ENCODE measurements at places on chromosomes 1 and 21.

- DNase-seq: no peak
Observed at GRCh38 chr1:228980232-228980937, 245.1 kb downstream of the RHOU start.

GRCh38 chr1:94580367-94581115 lies 39.0 kb upstream of the F3 start:
- no peak for DNase-seq

DNA sequence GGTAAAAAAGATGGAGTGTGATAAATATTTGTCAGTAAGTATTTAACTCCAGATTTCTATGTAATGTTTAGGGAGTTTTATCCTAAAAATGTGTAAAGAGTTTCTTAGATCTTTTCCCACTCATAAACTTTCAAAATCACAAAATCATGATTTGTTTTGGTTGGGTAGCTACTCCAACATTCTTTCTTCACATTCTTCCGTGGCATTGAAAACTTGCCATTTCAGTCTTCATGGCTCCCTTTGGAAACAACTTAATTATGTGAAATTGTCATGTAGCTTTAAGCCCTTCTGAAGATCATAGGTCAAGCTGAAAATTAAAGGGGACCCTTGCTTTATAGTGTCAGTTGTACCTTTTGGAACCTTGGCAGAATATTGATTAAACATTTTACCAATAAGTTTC lies 73.2 kb downstream of the ADGRL2 start:
- no peak for DNase-seq

DNA sequence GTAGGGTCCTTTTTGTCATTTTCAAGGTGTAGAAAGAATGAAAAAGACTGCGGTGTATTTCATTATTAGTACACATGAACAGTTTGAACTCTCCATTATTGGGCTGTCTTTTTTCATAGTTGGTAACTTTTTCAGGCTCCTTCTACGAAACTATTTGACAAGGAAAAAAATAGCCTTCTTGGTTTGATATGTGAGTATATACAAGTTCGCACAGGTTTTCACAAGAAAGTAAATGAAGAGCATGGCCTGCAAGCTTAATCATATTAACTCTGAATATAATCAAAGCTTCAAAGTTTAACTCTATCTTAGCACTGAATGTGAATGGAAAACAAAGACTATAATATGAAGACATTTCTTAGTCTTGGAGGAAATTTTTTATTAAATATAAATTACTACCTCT lies 290.0 kb upstream of the ADGRL2 start:
- no peak for DNase-seq

DNA sequence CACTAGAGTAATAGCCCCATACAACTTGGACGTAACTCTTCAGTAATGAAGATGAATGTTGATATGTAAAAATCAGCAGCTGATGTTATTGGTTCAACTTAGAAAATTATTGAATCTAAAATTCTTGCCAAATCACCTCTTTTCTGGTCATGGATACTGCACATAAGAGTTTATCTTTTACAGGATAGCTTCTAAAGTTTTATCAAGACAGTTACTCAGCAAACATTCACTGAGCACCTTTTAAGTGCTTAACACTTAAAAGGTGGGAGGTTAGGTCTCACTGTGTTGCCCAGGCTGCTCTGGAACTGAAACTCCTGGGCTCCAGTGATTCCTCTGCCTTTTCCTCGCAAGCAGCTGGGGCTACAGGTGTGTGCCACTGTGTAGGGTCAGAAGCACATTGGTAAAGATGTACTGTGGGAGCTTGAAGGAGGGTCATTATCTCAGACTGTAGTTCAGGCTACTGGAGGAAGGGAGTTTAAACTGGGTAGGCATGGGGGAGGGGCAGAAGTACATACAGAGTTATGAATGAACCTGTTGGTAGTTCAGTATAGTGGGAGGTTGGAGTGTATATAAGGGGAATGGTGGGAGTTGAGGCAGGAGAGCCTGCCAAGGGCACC lies 2.0 kb downstream of the MPZL1 start:
- no peak for DNase-seq

- DNase-seq: no peak
Observed at GRCh38 chr21:45573452-45574035, 31.3 kb upstream of the SLC19A1 start.

- DNase-seq: no peak
Observed at GRCh38 chr1:57620605-57621004, 196.7 kb upstream of the DAB1 start.

DNA sequence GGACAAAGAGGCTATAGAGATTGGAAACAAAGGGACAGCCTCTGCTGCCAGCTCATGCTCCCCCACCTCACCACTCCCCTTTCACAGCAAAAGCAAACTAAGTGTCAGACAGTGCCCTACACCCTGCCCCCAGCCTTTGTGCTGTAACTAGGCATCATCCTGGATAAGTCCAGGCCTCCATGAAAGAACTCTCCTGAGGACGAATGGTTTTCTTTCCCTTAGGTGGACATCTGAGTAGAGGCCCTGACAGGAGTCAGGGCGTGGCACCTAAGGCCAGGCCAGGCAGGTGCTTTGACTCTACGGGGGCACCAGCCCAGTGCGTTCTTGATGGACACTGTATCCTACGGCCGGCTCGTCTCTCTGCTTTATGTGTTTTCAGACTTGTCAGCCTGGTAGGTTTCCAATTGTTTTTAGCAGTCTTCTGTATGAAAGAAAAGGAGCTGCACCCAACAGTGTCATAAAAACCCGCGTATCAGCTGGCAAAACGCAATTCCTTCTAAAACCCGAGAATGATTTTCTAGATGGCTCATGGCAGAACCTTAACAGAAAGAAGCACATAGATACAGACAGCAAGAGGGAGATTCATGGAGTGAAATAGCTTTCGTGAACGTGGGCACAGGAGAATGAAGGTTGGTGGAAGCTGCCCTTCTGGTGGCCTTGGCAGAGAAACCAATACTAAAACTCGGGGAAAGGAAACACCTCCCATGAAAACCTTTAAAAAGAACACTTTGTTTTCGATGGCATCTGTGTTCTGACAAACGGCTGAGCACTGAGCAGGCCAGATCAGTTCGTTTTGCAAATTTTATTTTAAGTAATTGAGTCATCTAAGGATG lies 51.7 kb upstream of the AJAP1 start:
- no peak for DNase-seq

- DNase-seq: no peak
Observed at GRCh38 chr1:119510046-119510445, 3.0 kb downstream of the HSD3B1 start.

DNA sequence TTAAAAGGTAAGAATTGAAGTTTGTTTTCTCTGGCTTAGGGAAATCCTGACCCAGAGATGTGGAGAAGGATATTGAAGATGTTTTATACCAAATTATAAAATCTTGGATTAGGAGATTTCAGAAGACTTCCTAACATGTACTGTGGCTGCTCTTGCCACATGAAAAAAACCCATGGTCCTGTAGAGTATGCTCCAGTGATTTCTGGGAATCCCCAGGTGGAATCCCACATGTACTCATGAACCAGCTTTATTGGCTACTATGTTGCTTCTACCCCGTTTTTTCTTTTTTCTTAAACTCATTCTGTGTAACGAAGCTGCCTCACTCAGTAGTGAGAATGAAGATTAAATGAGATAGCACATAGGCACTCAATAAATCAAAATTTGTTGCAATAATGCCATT lies 132.7 kb upstream of the SGIP1 start:
- DNase-seq: no peak

DNA sequence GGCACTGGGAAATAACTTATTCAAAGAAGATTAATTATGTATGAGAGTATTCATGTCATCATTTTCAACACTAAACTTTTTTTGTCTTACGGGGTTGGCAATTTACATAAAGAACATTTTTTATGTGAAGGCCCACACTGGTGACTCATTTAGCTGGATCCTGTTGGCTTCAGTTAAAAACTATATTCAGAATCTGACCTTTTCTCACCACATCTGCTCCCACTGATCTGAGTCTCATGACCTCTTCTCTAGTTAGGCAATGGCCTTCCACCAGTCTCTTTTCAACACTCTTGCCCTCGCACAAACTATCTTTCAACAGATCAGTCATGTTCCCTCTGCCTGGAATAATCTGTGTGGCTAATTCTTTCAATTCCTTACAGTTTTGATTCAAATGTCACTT lies 53.4 kb downstream of the TMPRSS15 start:
- DNase-seq: no peak

DNA sequence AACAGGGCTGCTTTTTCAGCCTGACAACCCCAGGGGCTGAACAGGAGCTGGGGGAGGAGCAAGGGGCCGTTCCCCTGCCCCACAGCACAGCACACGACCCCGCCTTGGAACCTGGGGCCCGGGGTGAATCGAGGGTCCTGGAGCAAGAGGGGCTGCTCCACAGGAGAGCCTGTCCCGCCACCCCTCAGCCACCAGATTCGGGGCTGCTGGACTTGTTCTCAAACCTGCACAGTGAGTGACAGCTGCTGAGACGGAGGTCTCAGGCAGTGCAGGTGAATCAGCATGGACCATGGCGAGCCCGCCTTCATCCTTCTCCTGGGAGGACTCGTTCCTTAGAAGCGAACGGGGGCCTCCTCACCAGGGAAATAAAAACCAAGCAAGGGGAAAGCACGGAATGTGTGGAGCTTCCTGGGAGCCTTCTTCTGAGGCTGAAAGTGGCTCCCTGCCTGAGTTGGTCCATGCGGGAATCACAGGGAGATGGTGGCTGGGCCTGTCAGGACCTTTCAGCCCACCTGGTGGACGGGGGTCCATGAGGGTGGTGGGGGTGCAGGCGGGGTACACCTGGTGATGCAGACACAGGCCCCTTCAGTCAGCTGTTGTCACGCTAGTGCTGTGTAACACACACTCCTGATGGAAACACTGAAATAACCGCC lies 125.4 kb downstream of the SIK1 start:
- no peak for DNase-seq

- DNase-seq: no peak
Observed at GRCh38 chr1:111236379-111236778, 8.9 kb downstream of the CHI3L2 start.

GRCh38 chr1:219476116-219476515 lies 136.8 kb downstream of the ZC3H11B start:
- DNase-seq: no peak

- no peak for DNase-seq
Observed at GRCh38 chr21:38258521-38259485, 2.0 kb downstream of the KCNJ15 start.

DNA sequence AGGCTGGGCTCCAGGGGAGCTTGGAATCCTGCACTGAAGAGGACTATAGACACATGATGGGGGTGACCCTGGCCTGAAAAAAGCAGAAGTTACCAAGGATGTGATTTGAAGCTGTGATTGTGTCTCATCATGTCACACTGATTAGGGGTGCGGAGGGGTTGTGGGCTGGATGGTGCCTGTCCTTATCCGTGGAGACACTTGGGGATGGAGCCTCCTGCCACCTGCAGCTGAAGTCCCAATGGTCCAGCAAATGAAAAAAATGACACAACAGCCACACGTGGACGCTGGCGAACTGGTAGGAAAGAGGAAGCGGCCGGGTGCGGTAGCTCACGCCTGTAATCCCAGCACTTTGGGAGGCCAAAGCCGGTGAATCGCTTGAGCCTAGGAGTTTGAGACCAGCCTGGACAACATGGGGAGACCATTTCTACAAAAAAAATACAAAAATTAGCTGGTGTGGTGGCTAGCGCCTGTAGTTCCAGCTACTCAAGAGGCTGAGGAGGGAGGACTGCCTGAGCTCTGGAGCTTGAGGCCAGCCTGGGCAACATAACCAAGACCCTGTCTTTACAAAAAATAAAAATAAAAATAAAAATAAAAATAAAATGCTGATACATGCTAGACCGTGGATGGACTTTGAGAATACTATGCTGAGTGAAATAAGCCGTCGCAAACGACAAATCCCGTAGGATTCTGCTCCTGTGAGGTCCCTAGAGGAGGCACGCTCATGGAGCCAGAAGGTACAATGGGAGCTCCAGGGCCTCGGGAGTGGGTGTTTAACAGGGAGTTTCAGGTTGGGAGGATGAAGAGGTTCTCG lies 838 bp upstream of the IBA57 start:
- DNase-seq: no peak

- DNase-seq: no peak
Observed at GRCh38 chr1:156742017-156742416, 1.1 kb upstream of the MRPL24 start.
